ENCODE measurements at places on chromosomes 12 and 14.

DNA sequence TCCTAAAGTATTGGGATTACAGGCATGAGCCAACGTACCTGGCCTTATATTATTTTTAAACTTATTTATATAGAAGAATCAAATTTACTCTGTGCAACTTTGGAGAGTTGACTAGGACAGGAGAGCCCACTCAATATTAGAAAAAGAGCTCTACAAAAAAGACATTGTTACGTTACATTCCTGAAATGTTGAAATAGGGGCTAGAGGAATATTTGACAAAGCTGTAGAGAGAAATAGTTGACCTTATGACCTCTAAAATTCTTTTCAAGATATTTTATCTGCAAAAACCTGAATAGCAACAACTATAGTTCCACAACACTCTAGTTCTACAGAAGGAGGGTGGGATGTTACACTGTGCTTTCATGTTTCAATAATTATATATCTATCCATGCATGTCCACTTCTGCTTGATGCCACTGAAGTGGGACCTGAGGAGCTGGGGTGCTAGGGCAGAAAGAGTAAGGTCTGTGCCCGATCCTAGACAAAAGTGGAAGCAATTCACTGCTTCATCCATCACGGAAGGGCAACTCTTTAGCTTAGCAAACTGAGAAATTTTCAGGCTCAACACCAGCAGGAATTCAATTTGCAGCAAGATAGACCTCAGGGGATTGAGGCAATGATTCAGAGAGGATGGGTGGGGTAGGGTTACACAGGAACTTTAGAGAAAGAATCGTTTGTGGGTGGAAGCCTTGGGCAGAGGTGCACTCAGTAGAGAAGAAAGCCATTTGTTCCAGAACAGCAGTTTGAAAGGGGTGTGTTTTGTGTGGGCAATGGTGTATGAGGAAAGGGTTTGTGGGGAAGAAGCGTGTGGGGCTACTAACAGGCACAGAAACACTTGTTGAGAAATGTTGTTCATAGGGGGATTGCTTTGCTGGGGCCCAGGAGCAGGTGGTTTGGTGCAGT lies 16.0 kb upstream of the RNASE10 start:
- peak; percentile 78 for DNase-seq

- DNase-seq = no peak
Observed at GRCh38 chr14:78823035-78823434, 652.9 kb downstream of the NRXN3 start.

DNA sequence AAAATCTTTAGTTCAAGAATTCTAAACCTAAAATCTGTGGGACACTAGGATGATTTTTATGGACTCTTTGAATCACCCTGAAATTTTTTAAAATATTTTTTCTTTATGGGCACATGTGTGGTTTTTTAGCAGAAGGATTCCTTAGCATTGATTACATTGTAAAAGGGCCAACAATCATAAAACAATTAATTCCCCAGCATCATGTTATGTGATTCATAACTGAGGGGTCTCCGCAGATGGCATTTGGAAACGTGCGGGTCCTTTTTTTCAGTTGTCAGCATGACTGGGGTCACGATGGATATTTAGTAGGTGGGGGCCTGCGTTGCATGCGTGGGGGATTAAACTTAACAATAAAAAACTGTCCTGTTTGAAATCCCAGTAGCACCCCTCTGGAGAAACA lies 52.5 kb downstream of the NTF3 start:
- no peak for DNase-seq

DNA sequence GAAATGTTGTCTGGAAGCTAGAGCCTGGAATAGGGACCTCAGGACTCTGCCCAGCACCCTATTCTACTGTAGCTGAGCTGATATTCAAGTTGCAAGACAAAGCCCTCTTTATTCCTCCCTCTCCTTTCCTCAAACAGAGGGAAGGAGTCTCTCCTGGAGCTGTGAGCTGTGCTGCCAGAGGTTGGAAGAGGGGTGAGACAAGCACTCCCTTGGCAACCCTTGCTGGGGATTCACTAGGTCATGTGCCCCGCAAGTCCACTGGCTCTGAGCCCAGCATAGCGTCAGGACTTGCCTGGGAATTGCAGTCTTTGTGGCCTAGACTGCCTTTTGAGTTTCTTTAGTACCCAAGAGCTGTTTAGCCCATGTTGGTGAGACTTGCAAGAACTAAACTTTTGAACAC lies 11.4 kb upstream of the ASCL1 start:
- DNase-seq = no peak

- DNase-seq = no peak
Observed at GRCh38 chr14:26738571-26738970, 140.7 kb upstream of the NOVA1 start.

Data from kidney (tissue), 22 donors.